Forelimb muscle (tissue), 1 donor: ENCODE measurements at places on chromosomes 12 and 14.

DNA sequence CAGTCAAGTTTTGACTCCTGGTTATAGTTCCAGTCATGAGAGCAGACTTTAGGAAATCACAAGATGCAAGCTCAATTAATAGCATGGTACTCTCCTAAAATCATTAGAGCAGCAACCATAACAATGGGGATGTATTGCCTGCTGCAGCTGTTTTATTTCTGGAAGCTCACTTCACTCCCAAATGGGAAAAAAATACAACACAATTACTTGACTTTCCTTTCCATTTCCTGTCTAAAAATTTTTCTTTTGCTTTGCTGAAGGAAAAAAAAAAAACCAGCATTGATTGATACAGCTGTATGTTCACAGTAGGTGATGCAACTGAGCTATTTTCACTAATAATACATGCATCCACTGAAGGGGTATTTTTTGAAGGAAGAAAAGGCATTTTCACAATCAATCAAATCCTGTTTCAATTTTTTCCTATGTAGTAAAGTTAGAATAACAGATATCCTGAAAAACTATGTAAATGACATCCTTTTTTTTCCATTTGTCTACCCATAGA is 143.9 kb upstream of the NOVA1 start:
- no peak for DNase-seq

GRCh38 chr14:104925855-104926609 is 1.4 kb downstream of the PLD4 start:
- DNase-seq: no peak

DNA sequence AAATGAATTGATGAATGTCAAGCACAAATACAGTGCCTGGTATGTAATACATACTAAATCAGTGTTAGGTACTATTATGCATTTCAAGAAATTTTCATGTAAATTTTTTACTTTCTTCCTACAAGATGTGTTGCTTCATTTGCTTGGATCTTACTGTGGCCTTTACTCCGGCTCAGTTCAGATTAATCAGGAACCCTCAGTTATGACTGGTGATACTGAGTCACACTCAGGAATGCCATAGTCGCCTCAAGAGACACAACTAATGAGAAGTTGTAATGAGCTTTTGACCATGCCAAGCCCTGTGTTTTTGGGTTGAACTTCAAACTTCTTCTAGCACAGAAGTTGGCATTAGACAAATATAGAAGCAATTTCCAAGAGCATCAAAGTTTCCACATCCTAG is 96.0 kb downstream of the TGFB3 start:
- no peak for DNase-seq

DNA sequence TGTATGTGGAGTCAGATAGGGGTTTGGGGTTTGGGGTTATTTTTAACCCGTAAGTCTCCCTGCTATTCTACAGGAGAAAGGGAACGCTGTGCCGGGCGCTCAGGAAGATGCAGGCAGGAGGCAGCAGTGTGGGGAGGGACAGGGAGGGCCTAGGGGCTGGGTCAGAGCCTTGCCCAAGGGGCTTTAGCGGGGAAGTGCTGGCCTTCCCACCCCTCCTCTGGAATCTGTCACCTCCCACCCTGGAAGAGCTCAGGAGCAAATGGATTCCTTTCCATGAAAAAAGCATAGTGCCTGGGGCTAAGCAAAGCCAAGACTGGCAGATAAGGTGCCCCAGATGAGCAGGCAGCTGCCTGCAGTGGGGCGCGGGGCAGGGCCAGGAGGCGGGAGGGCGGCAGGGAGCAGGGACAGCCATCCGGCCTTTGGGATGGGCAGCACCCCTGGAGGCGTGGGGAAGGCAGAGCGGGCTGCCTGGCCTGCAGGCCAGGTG is 7.3 kb upstream of the INF2 start:
- no peak for DNase-seq

- no peak for DNase-seq
These were observed 68.2 kb upstream of the EVL start for GRCh38 chr14:99996951-99997571.

GRCh38 chr12:87923361-87923760 is 105.8 kb downstream of the C12orf50 start:
- DNase-seq: no peak

- no peak for DNase-seq
These were observed 262.6 kb upstream of the BTG1 start for GRCh38 chr12:92408072-92408900.

DNA sequence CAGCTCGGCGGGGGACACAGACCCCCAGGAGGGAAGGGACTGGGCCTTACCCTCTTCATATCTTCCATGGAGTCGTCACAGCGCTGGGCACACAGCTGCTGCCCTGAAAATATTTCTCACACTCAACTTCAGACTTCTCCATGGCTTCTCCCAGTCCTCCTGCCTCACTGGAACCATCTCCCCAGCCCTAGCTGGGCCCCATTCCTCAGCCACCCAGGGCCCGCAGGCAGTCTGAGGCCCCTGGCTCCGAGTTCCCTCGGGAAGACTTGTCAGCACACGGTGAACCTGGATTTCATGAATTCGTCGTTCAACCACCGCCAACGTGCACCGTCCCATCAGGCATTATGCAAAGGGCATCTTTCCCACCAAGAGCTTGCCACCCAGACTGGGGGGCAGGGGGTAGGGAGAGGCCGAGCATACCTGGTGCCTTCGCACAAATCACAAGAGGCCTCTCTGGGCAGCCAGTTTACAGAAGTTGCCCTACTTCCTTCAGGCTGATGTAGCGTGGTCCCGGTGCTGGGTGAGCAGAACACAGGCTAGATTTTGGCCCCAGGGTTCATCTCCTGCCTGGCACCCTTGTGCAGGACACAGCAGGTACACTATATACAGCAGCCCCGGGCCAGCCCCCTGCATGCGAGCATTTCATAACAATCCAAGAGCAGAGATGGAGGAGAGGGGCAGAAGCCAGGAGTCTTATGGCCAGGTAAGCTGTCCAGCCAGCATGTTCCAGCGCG is 44.2 kb downstream of the LTBP2 start:
- DNase-seq: no peak

DNA sequence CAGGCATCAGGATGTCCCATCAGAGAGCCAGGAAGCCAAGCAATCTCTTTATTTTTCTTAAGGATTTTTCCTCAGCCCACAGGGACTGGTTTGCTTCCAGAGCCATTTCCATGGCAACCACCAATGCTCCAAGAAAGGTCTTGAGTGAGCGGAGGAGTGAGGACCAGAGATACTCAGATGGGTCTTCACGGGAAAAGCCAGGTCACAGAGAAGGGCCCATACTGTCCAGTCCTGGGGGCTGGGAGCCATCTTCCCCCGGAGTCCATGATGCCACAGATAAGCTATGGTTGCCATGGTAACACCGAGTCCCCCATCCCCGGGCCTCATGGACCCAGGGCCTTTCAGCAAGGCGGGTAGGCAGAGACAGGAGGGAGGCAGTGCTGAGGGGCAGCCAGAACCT is 28.6 kb downstream of the CMKLR1 start:
- no peak for DNase-seq

DNA sequence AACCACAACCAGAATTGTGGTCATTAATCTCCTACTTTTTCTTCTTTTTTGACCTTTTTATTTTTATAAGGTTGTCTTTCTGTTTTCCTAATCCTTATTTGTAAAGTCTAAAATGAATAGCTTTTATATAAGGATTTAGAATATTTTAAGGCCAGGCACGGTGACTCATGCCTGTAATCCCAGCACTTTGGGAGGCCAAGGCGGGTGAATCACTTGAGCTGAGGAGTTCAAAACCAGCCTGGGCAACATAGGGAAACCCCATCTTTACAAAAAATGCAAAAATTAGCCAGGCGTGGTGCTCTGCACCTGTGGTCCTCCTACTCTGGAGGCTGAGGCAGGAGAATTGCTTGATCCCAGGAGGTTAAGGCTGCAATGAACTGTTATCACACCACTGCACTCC is 55.1 kb downstream of the IFT81 start:
- no peak for DNase-seq

DNA sequence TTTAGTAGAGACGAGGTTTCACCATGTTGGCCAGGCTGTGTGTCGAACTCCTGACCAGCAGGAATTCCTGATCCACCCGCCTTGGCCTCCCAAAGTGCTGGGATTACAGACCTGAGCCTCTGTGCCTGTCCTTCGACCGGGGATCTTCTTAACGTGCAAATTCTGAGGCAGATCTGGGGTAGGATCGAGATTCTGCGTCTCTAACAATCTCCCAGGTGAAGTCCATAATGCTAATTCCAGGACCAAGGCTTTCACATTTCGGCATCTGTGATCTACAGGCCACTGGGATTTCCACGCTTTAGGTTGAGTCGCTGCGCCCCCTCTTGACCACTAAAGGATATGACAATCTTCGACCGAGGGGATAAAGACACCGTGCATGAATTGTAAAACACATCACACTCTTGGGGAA is 24.8 kb downstream of the FOS start:
- DNase-seq: no peak

DNA sequence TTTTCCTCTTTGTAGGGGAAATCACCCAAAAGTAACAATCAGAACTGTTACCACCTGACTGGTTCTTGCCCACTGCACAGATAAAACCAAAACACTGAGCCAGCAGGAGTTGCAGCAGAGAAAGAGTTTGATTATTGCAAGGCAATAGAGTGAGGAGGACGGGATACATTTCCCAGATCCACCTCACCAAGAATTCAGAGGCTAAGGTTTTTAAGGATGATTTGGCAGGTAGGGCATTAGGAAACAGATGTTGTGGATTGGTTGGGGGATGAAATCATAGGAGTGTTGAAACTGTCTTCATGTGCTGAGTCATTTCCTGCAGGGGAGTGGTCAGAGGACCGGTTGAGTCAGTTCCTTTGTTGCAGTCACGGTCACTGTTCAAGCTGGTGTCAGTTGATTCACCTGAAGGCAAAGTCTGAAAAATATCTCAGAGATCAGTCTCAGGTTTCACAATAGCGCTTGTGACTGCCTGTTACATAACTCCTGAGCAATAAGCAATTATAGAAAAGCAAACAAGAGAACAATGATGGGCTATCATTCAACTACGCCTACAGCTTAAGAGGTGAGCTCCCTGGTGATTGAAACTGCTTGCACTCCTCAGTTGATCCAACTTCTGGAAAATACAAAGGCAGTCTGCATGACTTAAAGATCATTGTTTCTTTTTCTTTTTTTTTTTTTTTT is 20.3 kb upstream of the AMN1 start:
- DNase-seq: no peak

DNA sequence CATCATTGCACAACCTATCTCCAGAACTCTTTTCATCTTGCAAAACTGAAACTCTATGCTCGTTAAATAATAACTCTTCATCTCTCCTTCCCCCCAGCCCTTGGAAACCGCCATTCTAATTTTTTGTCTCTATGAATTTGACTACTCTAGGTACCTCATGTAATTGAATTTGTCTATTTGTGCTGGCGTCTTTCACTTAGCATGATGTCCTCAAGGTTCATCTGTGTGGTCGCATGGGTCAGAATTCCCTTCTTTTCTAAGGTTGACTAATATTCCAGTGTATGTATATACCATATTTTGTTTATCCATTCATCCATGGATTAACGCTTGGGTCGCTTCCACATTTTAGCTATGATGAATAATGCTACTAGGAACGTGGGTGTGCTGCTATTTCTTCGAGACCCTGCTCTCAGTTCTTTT is 80.1 kb downstream of the PLXNC1 start:
- no peak for DNase-seq

- DNase-seq: no peak
These were observed 277.2 kb downstream of the AKAP6 start for GRCh38 chr14:32606301-32606700.

- DNase-seq: no peak
These were observed 219.8 kb downstream of the PTPRO start for GRCh38 chr12:15541996-15542631.

GRCh38 chr12:95972832-95973456 is 23.2 kb downstream of the HAL start:
- DNase-seq: no peak

DNA sequence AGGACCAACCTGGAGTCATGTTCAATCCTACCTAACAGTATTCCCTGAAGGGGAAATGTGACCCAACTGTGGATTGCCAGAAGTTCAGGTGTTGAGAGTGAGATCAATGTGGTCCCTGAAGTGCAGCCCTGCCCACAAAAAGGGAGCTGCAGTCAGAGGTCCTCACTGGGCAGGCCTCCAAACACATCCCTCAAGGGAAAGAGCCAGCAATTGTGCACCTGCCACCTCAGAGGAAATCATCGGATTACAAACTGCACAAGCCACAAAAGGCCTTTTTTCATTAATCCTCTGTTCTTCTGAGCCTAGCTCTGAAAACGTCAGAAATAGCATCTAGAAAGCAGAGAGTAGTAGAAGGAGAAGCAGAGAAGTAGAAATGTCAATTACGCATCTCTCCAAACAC is 10.8 kb upstream of the MDM1 start:
- DNase-seq: no peak

DNA sequence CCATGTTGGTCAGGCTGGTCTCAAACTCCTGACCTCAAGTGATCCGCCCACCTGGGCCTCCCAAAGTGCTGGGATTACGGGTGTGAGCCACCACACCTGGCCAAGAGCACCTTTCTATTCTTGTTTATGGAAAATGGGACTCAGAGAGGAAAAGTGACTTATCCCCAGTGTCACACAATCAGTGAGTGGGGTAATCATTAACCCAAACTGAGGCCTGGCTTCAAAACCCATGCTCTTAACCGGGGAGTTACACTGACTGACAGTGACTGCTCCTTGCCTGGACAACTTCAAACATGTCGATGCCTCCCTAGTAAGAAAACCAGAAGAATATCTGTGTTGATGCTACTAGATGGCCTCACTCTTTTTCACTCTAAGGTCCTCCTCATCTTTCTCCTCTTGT is 7.3 kb downstream of the CLEC7A start:
- no peak for DNase-seq

DNA sequence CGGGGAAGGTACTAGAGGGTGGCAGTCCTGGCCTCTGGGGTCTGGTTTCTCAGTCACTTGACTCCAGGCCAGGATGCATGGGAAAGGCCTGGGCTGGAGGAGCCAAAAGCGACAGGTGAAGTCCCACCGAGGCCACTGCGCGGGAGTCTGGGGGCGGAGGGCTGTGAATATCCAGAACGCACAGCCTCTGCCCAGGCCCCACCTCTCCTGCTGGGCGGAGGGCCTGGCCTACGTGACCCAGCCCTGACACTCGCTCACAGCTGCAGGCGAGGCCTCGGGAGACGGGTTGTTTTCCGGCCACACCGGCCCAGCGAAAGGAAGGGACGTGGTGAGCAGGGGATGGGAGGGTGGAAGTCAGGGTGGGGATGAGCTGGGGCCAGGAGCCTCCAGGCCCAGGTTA is 91.2 kb downstream of the RFLNA start:
- DNase-seq: no peak

DNA sequence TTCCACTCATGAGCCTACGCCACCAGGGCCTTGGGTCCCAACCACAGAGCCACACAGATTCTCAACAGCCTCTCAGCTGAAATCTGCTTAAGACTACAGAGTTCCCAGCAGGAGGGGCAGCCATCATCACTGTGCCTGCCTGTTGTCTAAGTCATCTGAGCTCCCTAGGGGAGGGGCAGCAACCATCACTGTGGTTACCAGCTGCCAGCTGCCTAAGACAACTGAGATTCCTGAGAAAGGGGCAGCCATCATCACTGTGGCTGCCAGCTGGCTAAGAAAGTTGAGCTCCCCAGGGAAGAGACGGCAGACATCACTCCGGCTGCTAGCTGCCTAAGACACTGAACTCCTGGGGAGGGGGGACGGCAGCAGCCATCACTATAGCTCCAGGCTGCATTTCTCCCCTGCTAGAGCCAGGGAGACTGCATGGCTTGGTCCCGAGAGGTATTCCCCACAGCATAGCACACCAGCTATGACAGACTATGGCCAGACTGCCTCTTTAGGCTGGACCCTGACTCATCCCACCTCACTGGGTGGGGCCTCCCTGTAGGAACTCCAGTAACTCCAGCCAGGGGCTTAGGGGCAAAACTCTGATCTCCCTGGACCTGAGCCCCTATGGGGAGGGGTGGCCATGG is 37.2 kb upstream of the C14orf132 start:
- DNase-seq: no peak
